Adrenal gland (tissue), 19 donors: ENCODE measurements at places on chromosomes 3 and 15. TPM values are rescaled to one million over a fixed set of nuclear protein-coding genes. Genes with fewer than 3 reads are reported as not detected.

- H3K4me3 ChIP-seq: no peak overlapping the region
- H3K27ac ChIP-seq: no peak overlapping the region
- no peaks in the 10 kb centered on the region for H3K4me1 ChIP-seq
Measured at GRCh38 chr15:77642793-77643430, 10.2 kb upstream of the LINGO1 start.

DNA sequence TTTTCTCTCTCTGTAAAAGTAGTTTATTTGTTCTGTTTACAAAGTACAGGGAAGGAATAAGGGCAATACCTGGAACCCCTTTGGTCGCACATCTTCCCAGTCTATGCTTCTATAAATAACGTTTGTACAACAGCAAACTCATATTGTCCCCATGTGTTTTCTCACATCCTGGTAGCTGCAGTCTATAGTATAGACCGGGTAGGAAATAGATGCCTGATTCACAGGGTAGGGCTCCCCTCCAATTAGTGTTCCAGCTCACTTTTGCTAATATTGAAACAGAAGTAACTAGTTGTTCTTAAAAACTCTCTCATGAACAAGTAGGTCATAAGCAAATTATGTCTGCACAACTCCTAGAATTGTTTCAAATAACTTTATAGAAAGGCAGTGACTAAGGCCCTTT is 17.7 kb downstream of the ATG7 start:
- DNase-seq: no peak
- H3K36me3 ChIP-seq: no peaks in the 10 kb centered on the region
- peak overlapping the region; percentile 82 for H3K27ac ChIP-seq
- H3K4me3 ChIP-seq: no peak overlapping the region
- H3K4me1 ChIP-seq: peaks cover 53% of the 10 kb centered on the region
- no peaks in the 10 kb centered on the region for H3K27me3 ChIP-seq

DNA sequence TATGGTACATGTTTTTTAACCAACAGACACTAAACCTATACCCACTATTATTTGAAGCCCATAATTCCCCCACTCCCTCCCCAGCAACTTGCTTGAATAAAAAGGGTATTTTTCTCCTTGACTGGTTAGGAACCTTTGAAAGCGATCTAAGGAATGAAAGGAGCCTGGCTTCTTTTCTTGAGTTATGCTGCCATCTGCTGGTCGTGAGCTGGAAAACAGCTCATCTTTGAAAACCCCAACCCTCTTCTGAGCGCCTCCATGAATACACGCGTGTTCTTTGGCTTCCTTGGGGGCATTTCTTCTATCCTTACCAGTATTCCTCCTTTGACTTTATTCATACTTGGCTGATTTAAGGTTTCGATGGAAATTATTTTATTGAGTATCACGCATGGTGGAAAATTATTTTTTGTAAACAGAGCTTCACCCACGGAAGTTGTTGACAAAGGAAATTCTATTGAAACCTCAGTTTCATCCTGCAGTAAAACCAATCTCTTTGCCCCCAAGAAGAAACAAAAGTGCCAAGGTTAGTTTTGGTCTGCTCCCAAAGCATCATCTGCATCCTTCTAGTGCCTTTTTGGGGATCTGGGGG is 171.6 kb downstream of the SV2B start:
- no peak overlapping the region for H3K27ac ChIP-seq
- DNase-seq: peak; percentile 82
- H3K27me3 ChIP-seq: no peaks in the 10 kb centered on the region
- H3K4me3 ChIP-seq: no peak overlapping the region
- no peaks in the 10 kb centered on the region for H3K4me1 ChIP-seq

DNA sequence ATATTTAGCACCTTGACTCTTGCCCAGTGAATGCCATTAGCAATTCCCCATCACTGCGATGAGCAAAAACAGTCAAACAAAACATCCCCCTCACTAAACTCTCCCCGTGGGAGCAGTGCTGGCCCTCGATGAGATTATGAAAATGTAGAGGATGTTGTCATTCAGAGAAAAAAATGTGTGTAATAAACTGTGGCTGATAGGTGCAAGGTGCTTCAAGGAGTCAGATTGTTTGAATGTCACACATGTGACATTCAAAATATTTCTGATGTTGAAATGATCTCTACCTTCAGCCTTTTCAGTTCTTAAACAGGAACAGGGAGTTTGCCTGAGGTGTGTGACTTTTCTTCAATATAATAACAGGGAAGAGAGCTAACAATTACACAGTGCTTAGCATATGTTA is 281.8 kb upstream of the TRIM42 start:
- H3K27me3 ChIP-seq: no peaks in the 10 kb centered on the region
- no peaks in the 10 kb centered on the region for H3K36me3 ChIP-seq
- H3K27ac ChIP-seq: no peak overlapping the region
- H3K4me3 ChIP-seq: no peak overlapping the region

- H3K27me3 ChIP-seq: no peaks in the 10 kb centered on the region
- no peak overlapping the region for H3K4me3 ChIP-seq
- no peaks in the 10 kb centered on the region for H3K4me1 ChIP-seq
Measured at GRCh38 chr3:129965937-129966336, 8.6 kb upstream of the TRH start.

- no peaks in the 10 kb centered on the region for H3K27me3 ChIP-seq
- DNase-seq: no peak
- no peak overlapping the region for H3K27ac ChIP-seq
- H3K36me3 ChIP-seq: no peaks in the 10 kb centered on the region
- no peak overlapping the region for H3K4me3 ChIP-seq
- no peaks in the 10 kb centered on the region for H3K4me1 ChIP-seq
Measured at GRCh38 chr3:61682671-61683548, 121.5 kb downstream of the PTPRG start.

DNA sequence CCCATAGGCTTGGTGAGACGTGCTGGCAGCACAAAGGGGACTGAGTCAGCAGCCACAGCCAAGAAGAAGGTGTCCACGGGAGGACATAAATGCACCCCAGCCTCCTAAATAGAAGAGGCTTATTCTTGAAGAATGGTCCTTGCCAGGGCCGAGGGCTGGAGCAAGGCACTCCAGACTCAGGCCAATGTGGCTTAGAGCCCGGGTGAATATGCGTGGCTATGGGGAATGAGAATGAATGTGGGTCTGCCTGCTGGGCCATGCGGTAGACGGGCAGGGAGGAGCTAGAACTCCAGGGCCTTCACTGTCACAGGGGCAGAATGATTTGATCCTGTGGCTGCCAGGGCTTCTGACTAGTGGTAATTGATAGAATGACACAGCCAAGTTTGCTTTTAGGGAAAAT is 34.0 kb downstream of the DHX30 start:
- DNase-seq: no peak
- peaks cover 88% of the 10 kb centered on the region for H3K36me3 ChIP-seq
- H3K4me3 ChIP-seq: no peak overlapping the region
- H3K4me1 ChIP-seq: no peaks in the 10 kb centered on the region

DNA sequence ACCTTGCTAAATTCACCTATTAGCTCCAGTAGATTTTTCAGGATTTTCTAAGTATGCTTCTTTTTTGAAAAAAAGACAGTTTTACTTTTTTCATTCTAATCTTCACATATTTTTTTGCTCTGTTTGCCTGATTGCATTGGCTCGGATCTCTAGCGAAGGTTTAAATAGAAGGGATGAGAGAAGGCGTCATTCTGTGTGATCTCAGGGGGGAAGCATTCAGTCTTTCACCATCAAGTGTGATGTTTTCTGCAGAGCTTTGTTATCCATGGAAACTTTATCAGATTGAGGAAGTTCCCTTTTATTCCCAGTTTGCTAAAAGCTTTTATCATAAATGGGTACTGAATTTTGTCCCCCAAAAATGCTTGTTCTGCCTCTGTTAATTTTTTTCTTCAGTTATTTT is 120.3 kb downstream of the LRRK1 start:
- no peaks in the 10 kb centered on the region for H3K27me3 ChIP-seq
- no peaks in the 10 kb centered on the region for H3K4me1 ChIP-seq
- no peak overlapping the region for H3K27ac ChIP-seq
- no peak overlapping the region for H3K4me3 ChIP-seq

GRCh38 chr3:21502656-21503055 is 248.4 kb downstream of the ZNF385D start:
- H3K27me3 ChIP-seq: no peaks in the 10 kb centered on the region
- no peak for DNase-seq
- no peak overlapping the region for H3K4me3 ChIP-seq
- no peaks in the 10 kb centered on the region for H3K4me1 ChIP-seq

GRCh38 chr15:37885651-37886050 is 48.8 kb upstream of the TMCO5A start:
- H3K36me3 ChIP-seq: no peaks in the 10 kb centered on the region
- H3K27ac ChIP-seq: no peak overlapping the region
- DNase-seq: no peak
- peaks cover 5% of the 10 kb centered on the region for H3K27me3 ChIP-seq

DNA sequence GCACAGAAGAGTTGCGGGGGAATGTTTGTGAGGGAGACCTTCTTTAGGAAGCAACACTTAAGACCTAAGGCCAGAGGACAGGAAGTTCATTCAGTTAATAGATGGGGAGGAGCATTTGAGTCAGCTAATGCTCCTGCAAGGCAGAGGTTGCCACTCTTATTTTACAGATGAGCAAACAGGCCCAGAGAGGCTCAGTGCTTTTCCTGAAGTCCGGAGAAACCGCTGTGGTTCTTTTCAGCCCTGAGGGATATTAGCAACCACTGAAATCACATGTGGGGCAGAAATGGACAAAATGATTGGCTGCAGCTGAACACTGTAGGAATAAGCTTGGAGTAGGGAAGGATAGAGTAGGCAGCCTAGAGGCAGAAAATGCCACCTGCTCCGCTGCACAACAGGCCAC is 33.3 kb upstream of the RTP4 start:
- no peak overlapping the region for H3K27ac ChIP-seq
- DNase-seq: no peak
- no peaks in the 10 kb centered on the region for H3K4me1 ChIP-seq
- H3K36me3 ChIP-seq: no peaks in the 10 kb centered on the region

DNA sequence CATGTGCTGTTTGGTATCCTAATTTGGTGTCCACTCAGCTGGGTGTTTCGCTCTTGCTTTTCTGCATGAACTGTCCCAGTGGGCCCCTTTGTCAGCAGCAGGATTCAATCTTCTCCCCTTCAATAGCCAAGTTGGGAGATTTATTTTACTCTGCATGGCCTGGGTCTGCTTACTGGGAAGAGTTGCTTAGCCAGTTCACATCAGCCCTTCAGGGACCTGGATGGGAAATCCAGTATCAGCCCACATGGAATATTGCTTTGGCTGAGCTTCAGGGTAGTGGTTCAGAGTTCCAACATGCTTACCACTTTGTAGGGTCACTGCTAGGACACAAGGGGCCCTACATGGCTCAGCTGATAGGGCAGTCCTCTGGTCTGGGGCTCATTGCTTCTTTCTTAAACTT is 93.0 kb upstream of the BOC start:
- no peaks in the 10 kb centered on the region for H3K36me3 ChIP-seq
- no peak overlapping the region for H3K4me3 ChIP-seq
- H3K4me1 ChIP-seq: no peaks in the 10 kb centered on the region
- H3K27ac ChIP-seq: no peak overlapping the region
- no peak for DNase-seq

GRCh38 chr3:57154470-57155309 is 10.5 kb downstream of the IL17RD start:
- H3K4me1 ChIP-seq: no peaks in the 10 kb centered on the region
- no peak overlapping the region for H3K4me3 ChIP-seq
- no peak for DNase-seq
- no peaks in the 10 kb centered on the region for H3K36me3 ChIP-seq
- no peaks in the 10 kb centered on the region for H3K27me3 ChIP-seq

DNA sequence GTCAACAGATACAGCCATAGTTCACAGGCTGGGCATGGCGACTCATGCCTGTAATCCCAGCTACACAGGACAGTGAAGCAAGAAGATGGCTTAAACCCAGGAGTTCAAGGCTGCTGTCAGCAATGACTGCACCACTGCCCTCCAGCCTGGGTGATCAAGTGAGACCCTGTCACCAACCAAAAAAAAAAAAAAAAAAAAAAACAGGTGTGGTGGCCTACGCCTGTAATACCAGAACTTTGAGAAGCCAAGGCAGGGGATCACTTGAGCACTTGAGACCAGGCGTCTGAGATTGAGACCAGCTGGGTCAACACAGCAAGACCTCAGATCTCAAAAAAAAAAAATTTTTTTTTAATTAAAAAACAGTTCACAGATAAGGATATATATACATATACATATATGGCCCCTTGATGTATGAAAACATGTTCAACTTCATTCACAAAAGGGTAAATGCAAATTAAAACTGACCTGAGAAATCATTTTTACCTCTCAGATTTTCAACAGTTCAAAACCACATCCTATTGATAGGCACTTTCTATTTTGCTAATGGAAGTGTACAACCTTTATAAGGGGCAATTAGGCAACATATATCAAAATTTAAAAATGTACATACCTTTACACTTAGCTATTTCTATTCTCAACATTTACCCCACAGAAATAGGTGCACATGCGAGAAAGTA is 51.1 kb downstream of the OSBPL10 start:
- H3K4me3 ChIP-seq: no peak overlapping the region
- H3K36me3 ChIP-seq: no peaks in the 10 kb centered on the region
- no peak overlapping the region for H3K27ac ChIP-seq
- peaks cover 5% of the 10 kb centered on the region for H3K4me1 ChIP-seq

DNA sequence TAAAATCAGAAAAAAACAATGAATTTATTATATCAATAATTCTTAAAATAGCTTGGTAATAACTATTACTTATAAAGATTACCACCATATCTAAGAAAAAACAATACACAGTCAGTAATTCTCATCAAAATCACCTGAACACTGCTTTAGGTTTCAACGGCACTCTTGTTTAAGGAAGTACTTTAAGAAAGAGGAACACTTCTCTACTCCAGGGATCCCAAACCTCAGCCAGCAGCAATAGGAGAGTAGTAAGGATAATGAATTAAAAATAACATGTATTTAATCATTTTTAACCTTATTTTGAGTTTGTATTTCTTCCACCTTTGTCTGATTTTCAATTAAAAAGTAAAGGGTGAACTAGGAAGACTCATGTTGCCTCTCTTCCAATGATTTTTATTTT is 494.0 kb upstream of the NR2F2 start:
- H3K36me3 ChIP-seq: no peaks in the 10 kb centered on the region
- H3K4me3 ChIP-seq: no peak overlapping the region
- no peak overlapping the region for H3K27ac ChIP-seq
- no peaks in the 10 kb centered on the region for H3K27me3 ChIP-seq
- no peaks in the 10 kb centered on the region for H3K4me1 ChIP-seq

TRIM42 gene
- not detected for total RNA-seq

PLSCR2 gene
- not detected for total RNA-seq

LARP6 gene
- 8.2 TPM for total RNA-seq

PLD1 gene
- total RNA-seq: 85.2 TPM

CORO2B gene
- total RNA-seq: 3.9 TPM

OCA2 gene
- not detected for total RNA-seq

SERPINI2 gene
- total RNA-seq: not detected

IL5RA gene
- total RNA-seq: not detected
